Fibroblast of pulmonary artery (primary cell): ENCODE measurements at places on chromosomes 12 and 14.

DNA sequence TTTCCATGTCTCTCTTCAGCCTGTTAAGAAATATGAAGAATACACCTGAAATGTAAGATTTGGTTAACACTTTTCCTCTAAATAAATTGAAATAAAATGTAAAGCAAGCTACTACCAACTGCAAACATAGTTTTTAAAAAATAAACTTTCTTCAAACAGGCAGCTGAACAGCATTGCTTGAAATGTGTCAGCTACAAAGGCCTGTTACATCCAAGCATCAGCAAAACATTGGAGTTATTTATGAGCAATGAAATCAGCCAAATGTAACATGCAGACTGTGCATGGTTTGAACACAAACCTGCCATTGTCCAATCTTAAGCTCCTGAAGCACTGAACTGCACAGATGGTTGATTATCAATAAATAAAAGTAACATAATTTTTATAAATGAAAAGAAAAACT lies 291.3 kb downstream of the ACSS3 start:
- no peak for DNase-seq

- DNase-seq: peak; percentile 85
Measured at GRCh38 chr14:51651388-51652167, at the start of gene FRMD6. Gene FRMD6 (plus strand): TSS chr14:51651910. CDS start chr14:51689837, 37,927 bp downstream.

DNA sequence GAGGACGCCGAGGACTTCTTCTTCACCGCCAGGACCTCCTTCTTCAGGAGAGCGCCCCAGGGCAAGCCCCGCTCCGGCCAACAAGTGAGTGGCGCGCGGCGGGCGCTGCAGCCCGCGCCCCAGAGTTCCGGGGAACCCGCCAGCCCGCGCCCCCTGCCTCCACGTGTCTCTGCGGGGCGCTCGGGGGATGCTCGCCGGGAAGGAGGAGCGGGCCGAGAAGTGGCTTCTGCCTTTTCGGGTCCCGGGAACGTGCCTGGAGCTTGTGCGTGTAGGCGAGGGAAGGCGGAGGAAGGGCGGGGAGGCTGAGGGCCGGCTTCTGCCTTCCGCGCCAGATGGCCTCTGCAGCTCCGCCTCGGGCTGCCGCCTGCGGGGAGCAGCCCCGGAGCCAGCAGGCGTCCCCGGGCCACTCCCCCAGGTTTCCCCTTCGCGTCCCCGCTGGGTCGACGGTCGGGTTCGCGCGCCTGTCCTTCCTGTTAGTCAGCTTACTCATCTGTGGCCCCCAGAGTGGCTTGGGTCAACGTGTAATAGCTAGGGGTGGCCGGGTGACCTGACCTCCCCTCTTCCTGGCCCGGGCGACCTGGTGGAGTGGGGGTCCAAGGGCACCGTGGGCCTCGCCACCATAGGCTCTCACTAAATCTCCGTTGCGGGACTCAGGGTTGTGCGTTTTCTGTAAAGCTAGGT lies 505 bp downstream of the RASSF3 start:
- peak; percentile 58 for DNase-seq

- no peak for DNase-seq
Measured at GRCh38 chr14:36997843-36998242, 174.6 kb downstream of the SLC25A21 start.

DNA sequence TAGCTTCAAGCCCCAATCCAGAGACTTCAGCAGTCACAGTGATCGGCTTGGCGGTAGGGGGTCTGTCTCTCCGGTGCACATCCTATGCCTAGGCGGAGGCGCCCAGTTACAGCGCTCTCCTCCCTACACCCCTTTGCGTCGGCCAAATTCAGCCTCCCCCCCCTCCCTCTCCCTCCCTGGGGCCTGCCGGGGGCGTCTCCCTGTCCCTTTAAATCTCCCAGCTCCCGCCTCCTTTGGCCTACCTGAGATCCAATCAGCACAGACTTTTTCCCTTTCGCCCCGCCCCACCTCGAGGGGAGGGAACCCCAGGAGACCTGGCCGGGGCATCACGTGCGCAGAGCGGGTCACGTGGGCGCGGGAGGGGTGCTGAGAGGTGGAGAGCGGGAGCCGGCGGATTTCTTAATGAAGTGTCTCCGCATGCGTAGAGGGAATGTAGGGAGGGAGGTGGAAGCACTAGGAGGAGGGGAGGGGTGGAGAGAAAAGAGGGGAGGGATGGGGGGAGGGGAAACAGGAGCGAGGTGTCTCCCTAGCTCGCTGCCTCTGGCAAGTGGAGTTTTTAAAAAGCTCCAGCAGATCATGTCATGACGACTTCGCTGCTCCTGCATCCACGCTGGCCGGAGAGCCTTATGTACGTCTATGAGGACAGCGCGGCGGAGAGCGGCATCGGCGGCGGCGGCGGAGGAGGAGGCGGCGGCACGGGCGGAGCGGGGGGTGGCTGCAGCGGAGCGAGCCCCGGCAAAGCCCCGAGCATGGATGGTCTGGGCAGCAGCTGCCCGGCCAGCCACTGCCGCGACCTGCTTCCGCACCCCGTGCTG lies at the start of gene HOXC13:
Gene HOXC13, plus strand, starts transcription at position 506 of the 815 bp plus-strand sequence. Its CDS starts 76 bp downstream, at position 582.
- DNase-seq: peak; percentile 4

DNA sequence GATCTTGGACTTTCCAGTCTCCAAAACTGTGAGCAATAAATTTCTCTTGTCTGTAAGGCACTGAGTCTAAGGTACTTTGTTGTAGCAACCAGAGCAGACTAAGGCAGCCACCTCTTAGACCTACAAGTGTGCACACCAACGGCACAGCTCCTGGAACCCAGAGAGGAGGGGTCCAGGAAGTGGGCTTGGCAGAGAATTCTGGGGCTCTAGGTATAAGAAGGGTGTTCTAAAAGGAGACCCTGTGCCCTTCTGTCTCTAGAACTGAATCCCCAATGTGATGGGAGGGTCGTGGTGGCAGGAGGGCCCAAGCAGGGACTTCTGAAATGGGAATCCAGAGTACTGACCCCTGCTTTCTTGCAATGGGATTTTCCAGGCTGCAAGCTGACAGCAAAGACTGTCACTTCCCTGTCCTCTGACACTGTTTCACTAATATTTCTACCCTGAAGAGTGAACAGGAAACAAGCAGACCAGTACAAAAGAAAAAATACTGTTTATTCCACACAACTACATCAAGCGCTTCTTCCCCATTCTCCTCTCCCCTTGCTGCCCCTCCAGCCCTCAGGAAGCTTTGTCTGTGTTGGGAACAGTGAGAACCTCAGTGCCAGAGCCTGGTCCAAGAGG lies 13.6 kb upstream of the TFCP2 start:
- no peak for DNase-seq

- no peak for DNase-seq
Measured at GRCh38 chr14:55341781-55342180, 69.8 kb downstream of the ATG14 start.

DNA sequence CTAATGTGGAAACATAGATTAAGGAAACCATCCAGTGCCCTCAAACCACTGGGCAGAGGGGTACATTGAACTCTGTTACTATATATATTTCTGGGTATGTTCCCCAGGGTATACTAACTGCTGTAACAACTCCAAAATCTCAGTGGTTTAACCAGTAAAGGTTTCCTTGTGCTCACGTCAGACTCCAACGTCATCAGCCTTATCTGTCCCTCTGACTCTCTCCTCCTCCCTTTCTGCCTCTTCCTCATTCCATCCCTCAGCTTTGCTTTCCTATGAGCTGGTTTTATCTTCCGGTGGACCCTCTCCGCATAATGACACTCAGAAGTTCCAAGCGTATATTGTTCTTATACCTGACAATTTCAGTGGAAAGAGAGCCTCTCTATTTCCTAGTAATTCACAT lies 21.2 kb upstream of the SMCO2 start:
- peak; percentile 84 for DNase-seq

DNA sequence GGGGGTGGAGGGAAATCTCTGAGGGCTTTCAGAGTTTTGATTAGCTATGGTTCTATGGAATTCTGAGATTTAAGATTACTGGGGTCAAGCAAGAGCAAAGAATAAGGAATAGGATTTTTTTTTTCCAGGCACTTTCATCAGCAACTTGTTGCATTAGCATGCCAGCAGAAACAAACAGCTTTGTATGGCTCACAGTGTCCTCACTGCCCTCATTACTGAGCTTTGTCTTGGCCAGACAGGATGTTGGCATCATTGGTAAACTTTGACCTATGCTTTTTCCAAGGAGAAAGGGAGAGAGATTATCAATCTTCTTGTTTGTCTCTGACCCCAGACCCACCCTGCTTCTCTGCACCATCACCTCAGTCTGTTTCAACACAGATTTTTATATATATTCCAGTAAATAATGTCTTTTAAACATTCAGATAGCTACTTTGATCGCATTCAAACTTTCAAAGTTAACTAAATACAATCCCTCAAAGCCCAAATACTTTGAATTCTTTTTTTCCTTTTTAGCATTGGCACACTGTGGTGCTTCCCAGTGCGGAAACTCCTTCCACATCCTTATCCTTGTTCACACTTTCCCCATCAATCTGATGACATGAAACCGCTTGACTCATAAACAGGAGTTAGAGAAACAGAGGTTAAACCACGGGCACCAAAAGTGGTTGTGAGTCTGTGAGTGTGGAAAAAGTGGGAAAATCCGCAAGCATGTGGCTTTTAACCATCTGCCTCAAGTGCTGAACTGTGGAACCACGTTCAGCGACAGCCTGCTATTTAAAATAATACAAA lies 282.2 kb upstream of the FAR2 start:
- peak; percentile 23 for DNase-seq

GRCh38 chr12:67428431-67428830 lies 159.3 kb downstream of the CAND1 start:
- no peak for DNase-seq

GRCh38 chr12:51907083-51907855 lies at the start of gene ACVRL1:
Gene ACVRL1 (plus strand): TSS chr12:51907504. CDS start chr12:51912475, 4,971 bp downstream.
- no peak for DNase-seq

DNA sequence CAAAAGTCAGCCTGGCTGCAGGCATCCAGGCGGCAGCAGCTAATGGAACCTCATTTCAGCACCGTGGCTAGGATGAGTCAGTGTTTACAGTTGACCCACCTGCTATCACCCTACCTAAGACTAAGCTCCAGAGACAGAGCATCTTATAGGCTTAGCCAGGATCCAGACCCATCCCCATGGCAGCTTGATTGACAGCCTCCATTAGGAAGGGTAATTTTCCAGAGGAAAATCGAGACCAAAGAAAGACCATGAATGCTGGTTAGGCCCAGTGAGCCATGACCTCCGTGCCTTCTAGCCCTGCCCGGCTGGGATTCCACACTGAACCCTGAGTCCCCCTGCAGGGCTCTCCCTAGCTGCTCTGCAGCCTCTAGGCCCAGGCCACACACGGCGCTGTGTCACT lies 38.7 kb downstream of the TUNAR start:
- DNase-seq: no peak

DNA sequence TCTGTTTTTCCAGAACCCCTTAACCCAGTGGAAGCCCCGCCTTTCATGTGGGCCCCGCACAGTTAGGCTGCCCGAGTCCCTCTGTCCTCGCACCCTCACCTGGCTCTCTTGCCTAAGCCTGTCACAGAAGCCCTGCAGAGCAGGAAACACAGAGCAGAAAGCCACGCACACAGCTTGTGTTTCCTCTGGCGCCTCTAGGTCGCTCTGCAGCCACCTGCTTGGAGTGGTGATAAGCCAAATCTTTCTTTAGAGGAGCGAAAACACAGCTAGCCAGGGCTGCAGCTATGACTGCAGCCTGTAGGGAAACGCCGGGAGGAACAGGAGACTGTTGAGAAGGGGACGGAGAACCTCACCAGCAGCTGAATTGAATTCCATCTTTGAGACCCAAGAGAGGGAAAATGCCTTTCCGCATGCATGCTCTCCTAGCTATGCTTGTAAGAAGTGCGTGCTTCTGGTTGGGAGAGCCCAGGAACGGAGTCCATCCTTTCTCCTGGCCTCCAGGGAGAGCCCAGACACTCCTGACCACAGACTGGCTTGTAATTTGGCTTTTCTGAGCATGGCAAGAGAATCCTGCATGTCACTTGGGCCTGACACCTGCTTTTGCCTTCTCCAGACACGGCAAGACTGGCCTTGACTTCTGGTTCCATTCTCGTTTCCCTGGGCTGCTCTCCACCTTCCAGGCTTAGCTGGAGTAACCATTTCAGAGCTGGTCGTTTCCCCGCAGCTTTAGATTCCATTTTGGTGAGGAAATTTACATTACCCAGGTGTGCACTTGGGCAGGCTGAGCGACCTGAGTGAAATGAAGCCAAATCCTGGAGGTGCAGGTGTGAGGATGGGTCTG lies 301.6 kb downstream of the CACNA1C start:
- DNase-seq: no peak

GRCh38 chr12:98719515-98720504 lies 74.7 kb downstream of the APAF1 start:
- DNase-seq: no peak

GRCh38 chr12:116164250-116165035 lies 113.0 kb downstream of the MED13L start:
- DNase-seq: no peak

GRCh38 chr12:32476446-32476845 lies 77.1 kb downstream of the FGD4 start:
- no peak for DNase-seq

GRCh38 chr14:103230021-103230420 lies 104.0 kb upstream of the EIF5 start:
- DNase-seq: no peak

- DNase-seq: peak; percentile 3
Measured at GRCh38 chr14:62943202-62943601, 102.1 kb downstream of the KCNH5 start.

GRCh38 chr12:77062846-77063461 lies 2.4 kb downstream of the E2F7 start:
- peak; percentile 86 for DNase-seq
